AG10803 (cell line): ENCODE measurements at places on chromosomes 16 and 17.

GRCh38 chr17:78365561-78366108 lies 5.8 kb upstream of the SOCS3 start:
- DNase-seq = no peak

- no peak for DNase-seq
Measured at GRCh38 chr17:9169116-9169515, 147.8 kb downstream of the NTN1 start.

DNA sequence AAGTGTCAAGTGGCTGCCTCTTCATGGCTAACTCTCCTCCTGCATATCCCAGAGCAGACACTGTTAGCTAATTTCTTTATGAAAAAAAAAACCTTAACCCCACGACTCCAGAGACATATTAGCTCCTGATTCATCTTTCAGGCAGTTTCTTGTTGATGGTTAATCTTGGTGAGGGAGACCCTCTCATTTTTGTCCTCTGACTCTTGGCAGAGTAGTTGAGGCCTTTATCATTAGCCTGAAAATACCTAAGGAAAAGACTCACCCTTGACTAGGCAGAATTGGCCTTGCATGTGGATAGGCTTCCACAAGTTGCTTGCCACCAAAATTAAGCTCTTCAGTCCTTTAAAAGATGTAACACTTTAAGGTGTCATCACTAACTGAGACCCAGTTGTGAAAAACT lies 4.0 kb downstream of the CRYBA1 start:
- DNase-seq = peak; percentile 71

GRCh38 chr17:34645594-34645993 lies 66.2 kb downstream of the TMEM132E start:
- DNase-seq = no peak

DNA sequence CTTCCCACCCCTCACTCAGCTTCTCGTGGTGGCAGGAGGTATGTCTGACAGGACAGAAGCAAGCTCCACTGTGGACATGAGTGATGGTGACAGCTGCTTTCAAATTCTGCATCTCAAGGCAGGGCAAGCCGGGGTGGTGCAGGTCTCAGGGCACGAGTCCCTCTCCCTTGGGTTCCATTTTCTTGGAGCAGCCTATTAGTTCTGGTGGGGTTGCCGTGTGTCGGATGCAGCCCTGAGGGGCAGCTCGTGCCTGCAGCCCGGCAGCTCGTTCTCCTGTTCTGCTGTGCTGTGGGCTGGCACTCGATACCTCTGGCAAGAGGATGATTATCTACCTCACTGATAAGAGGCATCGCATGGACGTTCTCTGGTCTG lies 16.5 kb upstream of the CLEC18C start:
- DNase-seq = no peak

DNA sequence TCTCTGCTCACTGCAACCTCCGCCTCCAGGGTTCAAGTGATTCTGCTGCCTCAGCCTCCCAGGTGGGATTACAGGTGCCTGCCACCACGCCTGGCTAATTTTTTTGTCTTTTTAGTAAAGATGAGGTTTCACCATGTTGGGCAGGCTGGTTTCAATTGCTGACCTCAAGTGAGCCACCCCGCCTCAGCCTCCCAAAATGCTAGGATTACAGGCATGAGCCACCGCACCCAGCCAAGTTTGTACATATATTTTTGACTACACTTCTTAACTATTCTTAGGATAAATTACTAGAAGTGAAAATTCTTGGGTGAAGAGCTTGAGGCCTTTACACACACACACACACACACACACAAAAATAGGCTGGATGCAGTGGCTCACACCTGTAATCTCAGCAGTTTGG lies 1.4 kb upstream of the ITGAM start:
- DNase-seq = no peak

- no peak for DNase-seq
Measured at GRCh38 chr16:80309178-80309577, 231.6 kb upstream of the DYNLRB2 start.

- no peak for DNase-seq
Measured at GRCh38 chr16:13099822-13100221, 198.4 kb downstream of the SHISA9 start.

DNA sequence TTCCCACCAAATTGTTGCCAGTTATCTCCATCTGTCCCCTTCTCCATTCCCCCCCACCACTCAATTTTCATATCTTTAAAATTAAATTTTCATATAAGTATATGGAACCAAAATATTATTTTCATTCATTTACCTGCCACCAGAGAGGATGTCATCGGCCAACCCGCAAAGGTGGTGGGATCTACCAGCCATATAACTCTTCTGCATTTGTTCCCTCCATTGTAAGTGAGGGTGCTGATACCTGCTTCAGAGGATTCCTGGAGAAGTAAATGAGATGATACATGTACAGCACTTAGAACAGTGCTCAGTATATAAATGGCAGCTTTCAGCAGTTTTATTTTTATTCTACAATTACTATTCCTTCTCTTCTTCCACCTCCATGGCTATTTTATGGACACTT lies 15.0 kb downstream of the HLF start:
- no peak for DNase-seq

GRCh38 chr17:6910987-6911603 lies 79.6 kb upstream of the TEKT1 start:
- DNase-seq = peak; percentile 55

DNA sequence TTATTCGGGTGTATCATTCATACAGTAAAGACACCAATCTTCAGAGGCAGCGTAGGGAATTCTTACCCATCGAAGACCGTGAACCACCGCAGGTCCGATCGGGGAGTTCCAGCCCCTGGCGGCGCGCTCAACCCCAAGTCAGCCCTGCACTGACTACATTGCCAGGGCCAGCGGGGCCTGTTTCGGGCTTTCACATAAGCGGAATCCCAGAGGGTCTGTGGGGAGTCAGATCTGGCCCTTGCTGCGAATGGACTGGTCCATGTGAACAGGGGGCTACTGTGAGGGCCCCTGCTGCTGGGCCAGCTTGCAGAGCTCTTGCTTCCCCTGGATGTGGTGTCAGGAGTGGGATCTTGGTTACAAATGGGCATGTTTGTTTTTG lies 7.6 kb downstream of the PDE6G start:
- no peak for DNase-seq

GRCh38 chr16:50708373-50709060 lies 15.1 kb downstream of the NOD2 start:
- no peak for DNase-seq

DNA sequence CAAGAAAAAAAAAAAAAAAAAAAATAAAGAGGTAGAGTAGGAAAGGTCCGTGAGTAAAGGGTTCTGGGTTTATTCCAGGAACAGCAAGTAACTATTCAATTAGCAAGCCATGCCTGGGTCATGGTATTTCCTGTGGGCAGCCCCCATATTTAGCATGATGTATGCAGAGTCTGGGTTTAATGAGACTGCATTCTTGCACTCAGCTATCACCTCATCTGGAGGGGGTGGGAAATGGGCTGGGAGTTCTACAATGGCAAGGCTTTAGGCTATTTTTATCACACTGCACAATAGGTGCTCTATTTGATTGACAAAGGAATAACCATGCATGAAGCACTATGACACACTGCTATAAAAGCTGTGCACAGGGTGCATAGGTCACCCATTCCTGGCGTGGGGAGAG lies 104.0 kb upstream of the CCL2 start:
- peak; percentile 25 for DNase-seq

GRCh38 chr17:62790564-62790986 lies 17.5 kb downstream of the MARCHF10 start:
- peak; percentile 88 for DNase-seq

DNA sequence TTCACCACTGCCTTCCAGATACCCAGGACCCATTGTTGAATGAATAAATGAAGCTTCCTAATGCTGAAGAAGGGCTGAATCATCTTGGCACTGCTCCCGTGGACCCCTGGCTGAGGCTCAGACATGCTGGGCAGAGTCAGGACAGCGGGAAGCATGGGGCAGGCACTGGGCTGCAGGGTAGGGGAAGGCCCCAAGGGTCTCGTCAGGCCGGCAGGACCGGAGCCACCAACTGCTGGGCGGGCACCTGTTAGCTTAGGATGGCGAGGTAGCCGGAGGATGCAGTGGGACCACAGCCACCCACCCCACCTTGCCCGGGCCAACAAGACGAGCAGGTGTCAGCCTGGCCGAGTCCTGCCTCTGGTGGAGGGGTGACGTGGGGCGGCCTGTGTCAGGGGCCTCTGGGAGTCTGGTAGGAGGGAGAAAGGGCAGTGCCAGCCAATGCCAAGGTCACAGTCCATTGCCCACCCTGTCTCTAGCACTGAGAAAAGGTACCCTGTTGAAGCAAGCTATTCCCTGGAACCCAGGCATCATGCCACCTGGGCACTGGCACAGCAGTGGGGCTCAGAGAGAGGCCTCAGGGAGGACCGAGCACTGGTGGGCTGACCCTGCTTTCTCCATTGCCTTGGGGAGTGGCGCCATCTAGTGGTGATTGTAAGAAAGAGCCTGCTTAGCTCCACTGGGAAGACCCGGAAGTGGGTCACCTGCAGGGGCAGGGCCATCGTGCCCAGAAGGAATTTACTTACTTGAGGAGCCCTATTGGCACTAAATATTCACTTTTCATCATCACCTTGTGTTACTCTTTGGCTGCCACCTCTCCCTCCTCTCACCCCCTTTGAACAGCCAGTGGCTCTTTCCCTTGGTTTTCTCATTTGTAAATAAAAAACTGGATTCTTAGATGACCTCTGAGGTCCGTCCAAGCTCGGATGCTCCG lies 3.0 kb upstream of the DLX3 start:
- peak; percentile 75 for DNase-seq

- no peak for DNase-seq
Measured at GRCh38 chr16:23914946-23915530, 79.3 kb downstream of the PRKCB start.

- peak; percentile 73 for DNase-seq
Measured at GRCh38 chr17:7167832-7168231, 11.3 kb downstream of the ASGR1 start.

DNA sequence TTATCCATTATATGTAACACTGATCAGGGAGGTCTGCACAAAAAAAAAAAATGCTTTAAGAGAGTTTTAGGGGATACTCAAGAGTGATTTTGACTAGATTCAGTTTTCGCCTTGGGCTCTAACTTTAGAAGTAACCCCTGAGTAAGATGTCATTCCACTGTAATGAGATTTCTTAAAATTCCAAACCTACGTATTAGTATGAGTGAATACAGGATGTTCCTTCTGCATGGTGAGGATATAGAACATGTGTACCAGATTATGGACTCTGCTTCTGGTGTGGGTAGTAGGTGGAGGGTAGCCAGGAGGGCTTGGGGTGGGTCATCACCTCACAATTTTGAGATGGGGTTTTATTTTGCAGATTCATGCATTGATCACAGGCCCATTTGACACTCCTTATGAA lies 4.3 kb downstream of the UBE2Z start:
- no peak for DNase-seq

- DNase-seq = peak; percentile 34
Measured at GRCh38 chr17:71649941-71650350, 470.9 kb upstream of the SOX9 start.

- no peak for DNase-seq
Measured at GRCh38 chr17:50632637-50633036, 2.0 kb upstream of the ABCC3 start.

- no peak for DNase-seq
Measured at GRCh38 chr17:75542229-75542628, 16.7 kb downstream of the LLGL2 start.

DNA sequence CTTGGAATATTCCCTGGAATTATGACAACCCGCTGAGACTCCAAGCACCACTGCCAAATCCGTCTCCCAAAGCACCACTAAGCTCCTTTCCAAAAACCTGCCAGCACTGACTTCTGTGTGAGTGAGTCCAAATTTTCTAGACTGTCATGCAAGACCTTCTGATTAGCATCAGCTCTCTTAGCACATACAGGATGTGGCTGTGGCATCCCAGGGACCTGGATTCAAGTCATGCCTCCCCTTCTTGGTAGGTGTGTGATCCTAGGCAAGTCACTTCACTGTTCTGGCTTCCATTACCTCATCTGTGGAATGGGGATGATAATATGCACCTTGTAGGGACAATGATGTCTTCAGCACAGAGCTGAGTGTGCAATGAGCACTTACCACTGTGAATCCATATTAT lies 38.3 kb upstream of the USP7 start:
- no peak for DNase-seq

DNA sequence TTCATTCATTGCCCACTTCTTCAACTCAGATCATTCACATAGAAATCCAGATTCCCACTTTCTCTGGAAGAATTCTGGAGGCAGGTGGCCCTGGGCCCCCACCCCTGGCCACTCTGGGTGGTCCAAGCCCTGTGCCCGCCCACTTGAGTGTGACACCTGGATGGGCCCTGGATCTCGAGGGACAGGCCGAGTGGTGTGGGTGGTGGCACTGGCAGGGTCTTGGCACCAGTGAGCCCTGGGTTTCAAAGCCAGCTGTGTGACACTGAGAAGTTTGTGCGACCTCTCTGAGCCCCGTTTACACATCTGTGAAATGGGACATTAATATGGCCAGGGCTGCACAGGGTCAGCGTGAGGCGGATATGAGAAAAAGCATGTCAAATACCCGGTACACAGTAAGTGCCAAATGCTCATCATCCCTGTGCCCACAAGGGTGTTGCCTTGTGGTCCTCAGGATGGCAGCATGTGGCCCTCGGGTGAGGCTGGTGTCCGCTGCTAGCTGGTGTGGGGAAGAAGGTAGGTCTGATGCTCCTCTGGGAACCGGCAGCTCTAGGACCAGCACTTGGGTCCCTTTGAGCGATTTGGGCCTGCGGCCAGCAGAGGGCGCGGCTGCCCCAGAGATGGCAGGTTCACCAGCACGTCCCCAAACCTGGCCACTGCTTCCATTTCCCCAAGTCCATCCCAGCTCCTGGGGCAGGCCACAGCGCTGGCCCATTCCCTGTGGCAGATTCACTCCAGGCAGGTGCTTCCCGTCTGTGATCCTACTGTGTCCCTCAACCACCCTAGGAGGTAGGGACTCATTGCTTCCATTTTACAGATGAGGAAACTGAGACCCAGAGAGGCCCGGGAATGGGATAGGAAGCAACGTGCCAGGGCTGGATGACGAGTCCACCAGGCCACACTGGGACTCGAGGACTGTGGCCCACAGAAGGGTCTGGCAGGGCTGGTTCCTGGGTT lies 3.6 kb downstream of the OSGIN1 start:
- peak; percentile 69 for DNase-seq

DNA sequence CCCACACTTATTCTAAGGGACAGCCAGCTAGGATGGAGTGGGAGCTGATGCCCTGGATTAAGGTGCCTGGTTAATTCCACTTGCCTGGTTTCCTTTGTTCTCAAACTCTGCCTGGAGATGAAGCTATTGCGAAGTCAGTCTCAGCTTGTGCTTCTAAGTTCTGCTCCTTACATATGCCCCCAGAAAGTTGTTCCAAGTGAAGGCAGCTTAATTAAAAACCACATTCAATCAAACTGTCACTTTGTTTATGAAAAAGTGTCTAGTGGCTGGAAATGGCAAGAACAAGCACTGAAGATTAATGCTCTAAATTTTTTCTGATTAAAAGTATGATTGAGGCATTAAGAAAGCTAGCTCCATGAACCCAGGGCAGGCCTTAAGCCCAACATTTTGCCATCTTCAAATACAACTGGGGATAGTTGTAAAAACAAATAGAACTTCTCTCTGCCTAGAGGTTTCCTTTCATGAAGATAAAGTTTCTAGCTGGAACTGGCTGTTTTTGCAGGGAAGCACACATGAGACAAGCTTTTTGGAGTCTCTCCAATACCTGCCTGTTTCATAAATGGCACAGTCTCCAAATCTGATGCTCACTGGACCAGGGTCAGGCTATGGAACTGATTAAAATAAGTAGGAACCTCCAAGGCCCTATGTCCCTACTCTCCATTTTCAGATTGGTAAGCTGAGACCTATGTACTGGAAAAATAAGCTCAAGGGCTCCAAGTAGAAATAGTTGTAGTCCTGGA lies 100.9 kb downstream of the GRIN2A start:
- DNase-seq = no peak

- DNase-seq = no peak
Measured at GRCh38 chr17:17947966-17948365, 24.2 kb downstream of the TOM1L2 start.
